ENCODE measurements at places on chromosomes 11 and 22.
A peak's percentile ranks its signal among the peaks of the same experiment; 100 is the strongest.

DNA sequence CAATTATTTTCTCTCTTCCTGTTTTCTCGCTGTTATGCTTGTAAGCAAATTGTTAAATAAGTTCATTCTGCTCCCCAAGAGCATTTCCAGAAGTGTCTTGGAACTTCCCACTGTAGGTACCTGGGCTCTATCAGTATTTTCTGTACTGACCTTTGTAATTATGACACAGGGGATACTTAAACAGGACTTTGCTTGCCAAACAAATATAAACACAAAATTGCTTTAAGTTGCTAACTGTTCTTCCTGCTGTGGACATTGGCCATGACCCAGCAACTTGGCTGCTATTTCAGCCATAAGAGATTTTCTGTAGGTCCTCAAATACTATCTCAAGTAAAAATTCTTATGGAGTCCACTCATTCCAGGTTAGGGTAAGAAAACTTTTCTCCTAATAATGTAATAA is 30.1 kb downstream of the SYT9 start:
- DNase-seq = no peak

DNA sequence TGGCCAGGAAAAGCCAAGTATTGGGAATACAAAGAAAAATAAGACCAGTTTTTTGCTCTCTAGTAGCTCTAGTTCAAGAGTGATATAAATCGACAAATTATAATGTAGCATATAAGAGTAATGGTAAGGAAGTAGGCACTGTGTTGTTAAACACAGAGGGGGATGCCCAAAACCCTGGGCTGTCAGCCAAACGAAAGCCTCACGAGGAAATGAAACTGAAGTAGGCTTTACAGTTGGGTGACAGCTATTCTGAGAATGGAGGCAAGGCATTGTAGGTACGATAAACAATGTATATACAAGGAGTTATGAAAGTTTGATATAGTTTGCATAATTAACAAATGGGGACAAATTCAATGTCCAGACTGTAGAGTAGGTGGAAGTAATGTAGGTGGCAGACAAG is 176.4 kb downstream of the FAM181B start:
- no peak for DNase-seq

GRCh38 chr11:2127482-2128129 is 11.6 kb downstream of the IGF2 start:
- no peak for DNase-seq

GRCh38 chr22:30902496-30903357 is 65.8 kb downstream of the MORC2 start:
- no peak for DNase-seq

DNA sequence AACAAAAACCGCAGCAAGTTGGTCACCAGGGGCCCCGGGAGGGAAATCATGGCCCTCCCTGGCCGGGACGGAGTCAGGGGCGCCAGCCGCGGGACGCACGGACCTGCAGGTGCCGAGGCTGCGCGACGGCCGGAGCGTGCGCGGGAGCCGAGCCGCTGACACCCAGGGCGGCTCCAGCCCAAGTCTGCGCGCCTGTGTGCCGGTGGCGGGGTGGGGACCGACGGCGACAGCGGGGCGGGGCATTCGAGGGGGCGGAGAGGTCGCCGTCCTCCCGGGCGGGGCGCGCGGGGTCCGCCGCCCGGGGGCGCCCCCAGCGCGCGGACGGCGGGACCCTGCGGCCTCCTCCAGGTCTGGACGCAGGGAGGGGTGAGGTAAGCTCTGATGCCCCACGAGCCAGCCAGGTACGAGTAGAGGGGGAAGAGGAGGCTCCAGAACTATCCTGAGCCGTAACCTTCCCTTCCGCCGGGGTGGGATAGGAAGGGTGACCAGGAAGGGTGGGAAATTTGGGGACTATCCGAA is at the start of gene ESAM:
Gene ESAM, minus strand, starts transcription at position 186 of the 519 bp plus-strand sequence. Its CDS starts 136 bp downstream, at position 50.
- no peak for DNase-seq

DNA sequence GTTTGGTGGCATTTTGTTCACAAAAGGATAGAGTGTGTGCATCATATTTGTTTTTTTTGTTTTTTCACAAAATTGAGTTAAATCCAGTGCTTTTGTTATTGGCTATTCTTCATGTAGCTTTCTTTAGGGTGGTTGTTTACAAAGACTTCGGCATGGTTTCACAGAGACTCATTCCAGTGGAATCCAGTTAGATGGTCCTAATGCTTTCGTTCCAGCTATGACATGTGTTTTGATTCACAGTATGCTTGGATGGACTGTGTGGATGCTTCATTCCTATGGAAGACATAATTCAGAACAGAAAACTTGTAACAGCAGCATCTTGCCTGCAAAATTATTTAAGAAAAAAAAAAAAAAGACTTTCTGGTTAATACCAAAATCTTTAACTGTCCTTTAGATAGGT is 97.9 kb downstream of the PDHX start:
- peak; percentile 80 for DNase-seq

GRCh38 chr22:48242461-48242864 is 1480.0 kb downstream of the TBC1D22A start:
- DNase-seq = no peak

- no peak for DNase-seq
Observed at GRCh38 chr11:16158426-16158994, 197.8 kb downstream of the SOX6 start.

DNA sequence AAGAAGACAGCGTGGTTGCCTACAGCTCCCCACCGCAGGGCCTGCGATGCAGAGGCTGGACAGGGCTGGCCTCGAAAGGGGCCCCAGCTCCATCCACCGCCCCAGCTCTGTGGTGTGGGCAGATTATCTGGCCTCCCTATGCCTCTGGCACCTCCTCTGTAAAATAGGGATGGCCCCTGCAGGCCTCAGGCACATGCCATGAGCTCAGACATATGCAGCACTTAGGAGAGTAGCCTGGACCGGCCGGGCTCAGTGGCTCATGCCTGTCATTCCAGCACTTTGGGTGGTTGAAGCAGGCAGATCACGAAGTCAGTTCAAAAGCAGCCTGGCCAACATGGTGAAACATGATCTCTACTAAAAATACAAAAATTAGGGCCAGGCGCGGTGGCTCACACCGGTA is 7.4 kb downstream of the APOBEC3D start:
- no peak for DNase-seq

GRCh38 chr22:26952451-26953011 is 295.1 kb downstream of the MIAT start:
- DNase-seq = no peak

GRCh38 chr22:22103078-22103875 is 120.7 kb upstream of the TOP3B start:
- no peak for DNase-seq

GRCh38 chr11:77619576-77620198 is 17.9 kb downstream of the CLNS1A start:
- no peak for DNase-seq

GRCh38 chr11:100434821-100435641 is 252.1 kb upstream of the ARHGAP42 start:
- DNase-seq = no peak

DNA sequence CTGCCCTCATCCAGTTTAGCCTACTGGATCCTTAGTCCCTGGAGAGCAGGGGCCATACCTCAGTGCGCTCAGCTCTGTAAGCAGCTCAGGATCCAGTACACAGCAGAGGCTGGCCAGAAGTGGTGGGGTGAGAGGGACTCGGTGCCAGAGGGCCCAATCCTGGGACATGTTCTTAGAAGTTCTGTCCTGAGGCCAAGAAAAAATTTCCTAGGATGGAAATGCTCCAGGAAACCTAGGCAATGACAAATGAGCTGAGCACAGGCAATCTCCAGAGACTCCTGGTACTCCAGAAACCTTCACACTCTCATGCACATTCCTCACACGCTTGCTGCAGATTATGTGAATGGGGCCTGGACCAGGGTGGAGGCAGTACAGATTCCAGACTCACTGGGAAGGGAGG is 89.6 kb downstream of the SERGEF start:
- no peak for DNase-seq

- DNase-seq = no peak
Observed at GRCh38 chr22:41096841-41097240, 4.4 kb downstream of the EP300 start.

- no peak for DNase-seq
Observed at GRCh38 chr11:85517272-85517671, 109.9 kb downstream of the DLG2 start.

- DNase-seq = no peak
Observed at GRCh38 chr22:35642305-35642741, 5.9 kb upstream of the APOL6 start.
